Effector memory CD8-positive, alpha-beta T cell (primary cell): ENCODE measurements at places on chromosomes 11 and 22.

GRCh38 chr11:13728076-13728475, 59.6 kb downstream of the FAR1 start:
- no peak for DNase-seq

DNA sequence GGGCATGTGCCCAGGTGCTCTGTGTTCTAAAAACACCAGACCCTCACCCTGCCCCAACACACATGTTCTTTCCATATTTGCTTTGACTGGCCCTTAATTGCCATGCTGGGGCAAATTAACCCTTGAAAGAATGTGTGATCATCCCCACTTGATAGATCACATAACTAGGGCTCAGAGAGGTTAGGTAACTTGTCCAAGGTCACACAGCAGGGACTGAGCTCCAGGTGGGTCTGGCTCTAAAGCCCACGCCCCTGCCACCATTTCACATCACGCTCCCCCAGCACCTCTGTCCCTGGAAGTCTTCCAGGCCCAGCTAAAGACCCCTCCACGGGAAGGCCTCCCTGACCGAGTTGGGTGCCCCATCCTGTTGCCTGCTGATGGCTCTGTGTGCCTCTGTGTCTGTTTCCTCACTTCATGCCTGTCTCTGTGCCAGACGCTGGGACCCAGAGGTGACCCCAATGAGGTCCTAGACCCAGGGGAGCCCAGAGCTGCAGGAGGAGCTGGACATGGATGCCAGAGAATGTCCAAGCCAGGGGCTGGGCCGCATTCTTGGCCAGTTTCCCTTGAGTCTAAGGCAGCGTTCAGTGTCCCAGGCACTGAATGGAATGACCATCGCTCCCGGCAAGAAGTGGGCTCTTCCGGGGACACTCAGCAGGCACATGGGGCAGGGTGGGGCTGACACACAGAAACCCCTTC, 79.7 kb downstream of the MYO7A start:
- no peak for DNase-seq

GRCh38 chr11:121613724-121614123, 161.0 kb upstream of the SORL1-AS1 start:
- DNase-seq, result no peak

DNA sequence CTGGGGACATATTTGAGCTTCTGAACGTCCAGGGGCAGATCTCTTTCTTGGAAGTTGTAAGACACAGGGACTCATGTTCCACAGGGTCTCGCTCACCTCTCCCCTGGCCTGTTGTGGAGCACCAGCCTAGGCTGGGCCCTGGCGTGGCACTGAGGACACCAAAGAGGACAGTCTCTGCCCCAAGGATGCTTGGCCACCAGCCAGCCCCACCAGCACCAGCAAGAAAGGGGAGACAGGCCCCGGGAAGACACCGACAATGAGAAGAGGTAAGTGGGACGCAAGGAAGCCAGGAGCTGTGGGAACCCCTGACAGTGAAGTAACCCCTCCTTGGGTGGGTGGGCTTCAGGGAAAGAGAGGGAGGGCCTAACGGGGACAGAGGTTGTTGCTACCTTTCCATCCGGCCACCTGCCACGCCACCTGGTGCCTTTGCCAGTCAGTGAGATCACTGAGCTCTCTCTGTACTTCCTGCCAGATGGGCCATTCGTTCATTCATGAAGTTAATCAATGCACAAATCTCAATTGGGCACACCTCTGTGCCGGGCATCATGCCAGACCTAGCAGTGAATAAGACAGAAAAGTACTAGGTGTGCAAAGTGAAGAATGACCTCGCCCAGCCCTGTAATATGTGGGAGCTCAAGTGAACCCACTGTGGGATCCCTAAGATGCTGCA, 11.1 kb downstream of the APOL5 start:
- no peak for DNase-seq

DNA sequence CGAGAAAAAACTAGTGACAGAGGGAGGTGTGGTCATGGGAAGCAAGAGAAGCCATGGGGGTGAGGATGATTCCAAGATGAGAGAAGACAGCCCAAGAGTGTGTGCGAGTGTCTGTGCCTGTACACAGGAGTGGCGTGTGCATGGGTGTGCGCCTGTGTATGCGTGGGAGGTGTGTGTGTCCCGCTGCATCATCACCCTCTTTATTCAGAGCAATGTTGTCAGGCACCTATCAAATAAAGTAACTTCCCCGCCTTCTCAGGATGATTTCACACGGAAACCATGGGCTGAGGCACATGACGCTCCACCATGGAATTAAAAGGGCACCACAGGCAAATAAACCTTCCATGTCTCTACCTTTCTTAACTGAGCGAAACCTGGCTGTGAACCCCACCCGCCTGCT, 24.6 kb downstream of the MS4A10 start:
- no peak for DNase-seq
